ENCODE measurements at places on chromosomes 1 and 21.

GRCh38 chr1:192817246-192817645 is 8.4 kb downstream of the RGS2 start:
- DNase-seq = no peak

- no peak for DNase-seq
Measured at GRCh38 chr1:177229781-177230180, 59.0 kb downstream of the BRINP2 start.

DNA sequence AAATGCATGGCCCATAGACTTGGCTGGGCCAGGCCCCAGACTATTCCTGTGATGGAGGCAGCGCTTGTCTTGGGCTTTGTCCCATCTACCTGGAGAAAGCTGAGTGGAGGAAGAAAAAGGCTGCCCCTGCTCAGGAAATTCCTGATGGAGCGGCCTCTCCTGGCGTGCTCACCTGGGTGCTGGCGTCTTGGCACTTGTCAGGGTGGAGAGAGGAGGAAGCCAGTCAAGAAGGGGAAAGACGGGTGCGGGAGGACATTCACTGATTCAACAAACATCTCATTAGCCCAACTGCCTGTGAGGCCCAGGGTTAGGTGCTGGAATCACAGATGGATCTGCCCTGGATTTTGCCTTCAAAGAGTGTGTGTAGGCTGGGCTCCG is 16.1 kb downstream of the ALPL start:
- no peak for DNase-seq

DNA sequence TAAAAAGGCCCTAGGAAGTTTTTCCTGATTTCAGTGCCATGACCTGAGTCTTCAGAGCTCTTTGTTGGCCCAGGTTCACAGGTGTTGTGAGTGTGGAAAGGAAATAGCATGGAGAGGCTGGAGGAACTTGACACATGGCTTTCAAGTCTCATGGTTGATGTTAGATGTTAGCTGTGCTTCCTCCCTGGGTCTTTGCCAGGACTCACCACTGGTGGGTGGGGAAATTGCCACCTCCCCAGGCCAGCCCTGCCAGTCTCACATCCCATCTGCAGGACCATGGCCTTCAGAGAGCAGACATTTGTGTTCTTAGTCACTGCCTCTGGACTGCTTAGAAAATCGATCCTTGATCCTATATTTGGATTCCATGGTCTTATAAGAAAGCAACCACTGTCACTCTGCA is 383.2 kb downstream of the DISC1 start:
- DNase-seq = no peak

GRCh38 chr1:53390736-53391135 is 62.9 kb upstream of the LRP8 start:
- DNase-seq = no peak

DNA sequence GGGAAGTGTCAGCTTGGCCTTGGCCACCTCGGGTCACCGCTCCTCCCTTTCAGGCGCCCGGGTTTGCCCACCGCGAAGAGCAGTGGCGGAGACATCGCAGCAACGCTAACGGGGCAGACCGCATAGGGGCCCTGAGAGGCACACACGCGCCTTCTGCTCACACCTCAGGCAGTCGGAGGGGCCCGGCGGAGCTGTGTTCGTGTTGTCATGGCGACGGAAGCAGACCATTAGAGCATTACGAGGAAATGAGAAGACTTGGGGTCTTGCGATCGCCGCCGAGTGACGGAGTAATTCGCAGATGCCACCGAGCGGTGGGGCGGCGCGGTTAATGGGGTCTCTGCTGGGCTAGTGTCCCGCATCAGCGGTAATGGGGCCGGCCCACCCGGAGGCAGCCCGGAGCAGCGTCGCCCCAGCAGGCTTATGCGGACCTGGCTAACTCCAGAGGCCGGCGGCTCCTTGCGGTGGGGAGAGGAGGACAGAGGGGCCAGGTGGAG is 144.1 kb downstream of the TNR start:
- DNase-seq = peak; percentile 80

GRCh38 chr1:228734881-228735801 is at the start of gene RHOU:
Gene RHOU (plus strand): TSS chr1:228735479. CDS start chr1:228735743, 264 bp downstream.
- peak; percentile 84 for DNase-seq

DNA sequence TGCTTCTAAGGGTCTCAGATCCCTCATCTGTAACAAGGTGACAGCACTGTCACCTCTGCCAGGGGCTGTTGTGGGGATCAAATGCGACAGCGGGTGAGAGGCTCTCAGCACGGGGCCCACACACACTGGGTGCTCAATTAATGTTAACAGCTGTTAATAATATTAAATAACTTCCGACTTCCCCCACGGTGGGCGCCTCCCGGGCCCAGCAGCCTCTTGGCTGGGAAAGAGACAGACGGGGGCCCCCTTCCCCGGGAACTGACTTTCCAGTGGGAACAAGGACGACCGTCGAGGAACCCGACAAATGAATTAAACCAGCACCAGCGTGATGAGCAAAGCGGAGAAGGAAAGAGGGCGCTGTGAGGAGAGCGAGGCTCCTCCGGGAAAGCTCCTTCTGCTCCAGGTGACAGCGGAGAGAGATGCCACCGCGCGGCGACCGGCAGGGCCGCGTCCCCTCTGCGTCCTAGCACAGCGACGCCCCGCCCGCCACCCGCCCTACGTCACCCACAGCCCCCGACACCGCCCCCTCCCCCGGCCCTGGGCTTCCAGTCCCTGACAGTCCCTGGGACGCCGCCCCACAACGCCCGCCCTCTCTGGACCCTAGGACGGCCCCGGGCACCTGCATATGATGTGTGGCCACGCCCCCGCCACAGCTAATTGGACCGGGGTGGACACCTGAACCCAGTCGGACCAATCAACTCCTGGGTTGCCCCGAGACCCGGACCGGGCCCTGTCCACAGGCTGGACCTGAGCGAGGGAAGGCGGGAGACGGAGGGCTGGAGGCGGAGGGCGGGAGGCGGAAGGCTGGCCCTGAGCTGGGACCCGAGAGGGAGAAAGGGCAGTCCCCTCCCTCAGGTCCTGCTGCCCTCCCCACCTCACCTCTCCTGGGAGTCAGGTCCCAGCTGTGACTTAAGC is 38.2 kb downstream of the MATN1 start:
- peak; percentile 92 for DNase-seq

DNA sequence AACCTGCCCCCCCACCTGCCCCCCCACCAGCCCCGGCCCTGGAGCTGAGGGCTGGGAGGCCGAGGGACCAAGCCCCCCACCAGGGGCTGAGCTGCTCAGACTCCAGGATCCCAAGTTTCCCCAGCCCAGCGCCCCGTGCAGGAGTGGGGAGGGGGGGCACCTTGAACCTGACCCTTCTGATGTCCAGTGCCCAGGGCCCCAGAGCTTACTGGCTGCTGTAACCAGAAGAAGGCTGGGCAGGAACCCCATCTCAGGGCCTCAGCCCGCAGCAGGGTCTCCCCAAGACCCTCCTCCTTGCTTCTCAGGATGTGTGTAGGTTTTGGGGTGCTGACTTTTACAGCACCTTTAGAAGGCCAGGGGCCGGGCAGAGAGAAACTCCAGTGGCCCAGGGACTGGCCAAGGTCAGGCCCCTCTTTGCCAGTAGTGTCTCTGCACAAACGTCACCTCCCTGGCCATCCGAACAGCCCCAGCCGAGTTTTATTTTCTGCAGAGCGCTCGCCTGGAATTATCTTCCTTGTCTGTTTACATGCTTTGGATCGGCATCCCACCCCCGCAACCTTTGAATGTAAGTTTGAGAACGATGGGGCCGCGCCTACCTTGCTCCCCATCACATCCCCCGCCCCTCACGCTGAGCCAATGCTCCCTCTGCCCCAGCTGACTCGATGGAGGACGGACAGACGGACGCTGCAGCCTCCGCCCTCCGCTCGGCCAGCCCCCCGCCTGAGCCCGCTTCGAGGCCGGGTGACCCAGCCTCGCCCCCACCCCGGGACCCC is 70.1 kb upstream of the CASZ1 start:
- peak; percentile 34 for DNase-seq

DNA sequence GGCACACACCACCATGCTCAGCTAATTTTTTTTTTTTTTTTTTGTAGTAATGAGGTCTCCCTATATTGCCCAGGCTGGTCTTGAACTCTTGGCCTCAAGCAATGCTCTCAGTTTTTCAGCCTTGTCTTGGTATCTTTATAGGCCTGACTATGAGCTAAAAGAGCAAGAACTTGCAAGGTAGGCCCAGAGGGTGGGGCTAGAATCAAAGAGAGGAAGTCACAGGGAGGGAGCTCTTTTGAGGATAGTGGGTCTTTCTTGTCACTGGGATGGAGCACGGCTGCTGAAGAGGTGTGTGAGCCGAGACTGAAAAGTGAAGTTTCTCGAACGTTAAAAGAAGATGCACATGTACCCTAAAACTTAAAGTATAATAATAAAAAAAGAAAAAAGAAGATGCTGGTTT is 260.0 kb upstream of the BEND5 start:
- no peak for DNase-seq

DNA sequence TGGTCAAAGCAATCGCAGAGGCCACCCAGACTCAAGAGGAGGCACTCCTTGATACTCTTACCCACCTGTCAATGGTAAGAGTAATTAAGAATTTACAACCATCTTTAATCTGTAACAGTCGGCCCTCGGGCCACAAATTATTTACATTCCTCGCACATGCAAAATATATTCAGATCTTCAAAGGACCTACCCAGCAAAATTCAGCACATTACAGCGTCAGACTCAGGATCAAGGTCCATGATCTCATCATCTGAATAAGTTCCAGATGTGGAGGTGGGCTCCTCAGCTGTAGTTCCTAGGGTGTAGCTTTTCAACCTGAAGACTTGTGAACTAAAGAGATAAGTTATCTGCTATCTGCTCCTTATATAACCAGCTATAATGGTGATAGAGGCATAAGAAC is 17.1 kb upstream of the RNF11 start:
- DNase-seq = no peak

- no peak for DNase-seq
Measured at GRCh38 chr1:212481438-212481767, 48.7 kb downstream of the NENF start.

DNA sequence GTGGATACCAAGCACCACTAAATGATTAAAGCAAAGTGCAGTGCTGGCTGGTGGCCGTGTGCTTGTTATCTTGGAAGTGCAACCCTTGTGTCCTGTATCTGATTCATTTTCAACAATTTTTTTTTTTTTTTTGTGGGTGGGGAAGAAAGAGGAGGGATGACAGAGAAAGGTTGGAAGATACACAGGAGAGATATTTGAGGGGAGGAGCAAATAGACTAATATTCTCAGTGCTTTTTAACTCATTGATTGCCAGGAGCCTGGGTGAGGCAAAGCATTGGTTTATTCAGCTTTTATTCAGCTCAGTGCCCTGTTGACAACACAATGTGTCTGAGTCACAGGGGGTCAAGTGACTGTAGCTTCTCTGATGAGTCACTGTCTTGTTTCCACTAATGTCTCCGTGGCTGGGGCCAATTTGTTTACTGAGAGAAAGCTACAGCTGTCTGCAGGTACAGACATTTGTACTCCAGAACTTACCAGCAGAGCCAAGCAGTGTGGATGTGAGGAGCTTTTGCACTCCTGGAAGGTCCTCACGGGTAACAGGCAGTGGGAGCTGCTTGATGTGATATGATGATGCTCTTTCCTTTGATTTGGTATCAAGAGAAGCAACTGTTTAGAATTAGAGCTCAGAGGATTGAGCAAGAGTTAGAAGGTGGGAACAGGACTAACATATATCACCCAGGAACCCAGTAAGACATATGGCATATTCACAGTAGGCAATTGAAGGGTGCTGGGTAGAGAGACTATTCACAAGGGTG is 23.6 kb upstream of the DNM3 start:
- DNase-seq = no peak

GRCh38 chr1:83766241-83766691 is 232.7 kb downstream of the TTLL7 start:
- DNase-seq = no peak

DNA sequence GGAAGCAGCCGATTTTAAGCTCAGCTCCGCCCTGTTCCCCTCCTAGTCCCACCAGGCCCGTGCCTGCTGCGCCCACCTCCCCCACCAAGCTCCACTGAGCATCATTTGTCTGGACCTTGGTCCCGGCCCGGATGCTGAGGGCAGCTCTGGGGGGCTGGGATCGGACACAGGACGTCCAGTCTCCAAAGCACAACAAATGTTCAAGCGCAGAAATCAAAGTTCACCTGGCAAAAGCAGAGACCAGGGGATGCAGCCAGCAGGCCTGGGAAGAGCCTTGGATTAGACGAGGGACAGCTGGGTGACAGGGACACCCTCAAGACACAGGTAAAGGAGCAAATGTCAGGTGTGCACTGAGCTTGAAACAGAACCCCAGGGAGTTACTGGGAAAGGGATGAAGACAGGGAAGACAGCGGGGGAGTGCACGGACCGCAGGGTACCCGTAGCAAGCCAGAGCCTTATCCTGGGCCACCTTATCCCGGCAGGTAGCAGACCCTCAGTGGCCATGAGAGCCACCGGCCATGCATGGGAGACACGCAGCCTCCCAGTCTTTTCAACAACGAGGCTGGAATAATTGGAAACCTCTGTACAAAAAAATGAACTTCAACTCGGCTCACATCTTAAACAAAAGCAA is 22.2 kb upstream of the TMEM52 start:
- no peak for DNase-seq

DNA sequence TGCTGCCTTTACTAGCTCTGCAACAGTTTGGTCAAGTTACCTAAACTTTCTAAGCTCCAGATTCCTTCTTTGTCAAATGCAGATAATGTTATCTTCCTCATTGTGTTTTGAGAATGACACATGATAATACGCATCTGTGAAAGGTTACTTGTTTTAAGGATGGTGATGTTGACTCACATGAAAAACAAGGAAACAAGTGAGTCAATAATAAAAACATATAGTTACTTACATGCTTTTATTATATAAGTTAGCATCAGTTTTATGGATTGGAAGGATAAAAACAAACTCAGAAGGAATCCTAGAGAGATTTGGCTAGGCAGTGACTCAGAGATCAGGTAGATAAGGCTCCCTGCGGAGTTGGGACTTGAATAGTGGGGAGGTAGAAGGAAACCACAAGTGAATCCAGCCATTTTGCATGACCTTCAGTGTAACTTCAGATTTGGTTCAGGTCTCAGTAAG is 144.6 kb downstream of the LMO4 start:
- DNase-seq = no peak

GRCh38 chr21:33755354-33755753 is 113.1 kb downstream of the ITSN1 start:
- no peak for DNase-seq

DNA sequence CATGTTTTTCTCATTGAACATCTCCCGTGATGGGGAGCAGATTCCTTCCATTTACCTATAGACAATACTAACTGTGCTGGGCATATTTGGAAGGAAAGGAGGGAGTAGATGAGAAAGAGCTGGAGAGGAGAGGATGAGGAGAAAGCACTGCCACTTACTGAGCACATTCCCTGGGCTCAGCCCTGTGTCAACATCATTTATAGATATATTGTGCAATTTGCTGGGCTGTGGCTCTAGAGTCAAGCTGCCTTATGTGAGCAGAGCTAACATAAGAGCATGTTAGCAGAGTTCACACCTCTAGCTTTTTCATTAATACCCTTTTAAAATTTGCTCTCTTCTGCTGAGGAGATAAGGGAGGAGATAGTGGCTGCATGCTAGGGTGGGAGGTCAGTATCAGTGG is 22.3 kb upstream of the CD53 start:
- no peak for DNase-seq
